ENCODE measurements at places on chromosomes 6 and 20. TPM values are rescaled to one million over a fixed set of nuclear protein-coding genes. Genes with fewer than 3 reads are reported as not detected.

DNA sequence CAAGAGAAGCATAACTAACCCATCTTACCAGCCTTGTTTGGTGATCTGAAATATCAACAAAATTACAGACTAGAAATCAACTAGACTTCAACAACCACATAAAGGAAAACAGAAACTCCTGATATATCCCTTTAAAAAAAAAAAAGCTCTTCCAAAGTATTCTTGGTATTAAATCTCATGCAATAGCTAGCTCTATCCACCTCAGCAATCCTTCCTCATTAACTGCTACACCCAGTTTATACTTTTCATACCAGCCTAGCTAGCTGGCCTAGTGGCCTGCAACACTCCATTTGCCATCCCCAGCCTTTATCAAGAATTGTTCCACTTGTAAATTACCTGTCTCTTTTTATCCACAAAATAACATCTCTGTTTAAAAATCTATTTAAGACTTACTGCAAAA, 69.0 kb downstream of the BACH2 start:
- DNase-seq, result no peak

DNA sequence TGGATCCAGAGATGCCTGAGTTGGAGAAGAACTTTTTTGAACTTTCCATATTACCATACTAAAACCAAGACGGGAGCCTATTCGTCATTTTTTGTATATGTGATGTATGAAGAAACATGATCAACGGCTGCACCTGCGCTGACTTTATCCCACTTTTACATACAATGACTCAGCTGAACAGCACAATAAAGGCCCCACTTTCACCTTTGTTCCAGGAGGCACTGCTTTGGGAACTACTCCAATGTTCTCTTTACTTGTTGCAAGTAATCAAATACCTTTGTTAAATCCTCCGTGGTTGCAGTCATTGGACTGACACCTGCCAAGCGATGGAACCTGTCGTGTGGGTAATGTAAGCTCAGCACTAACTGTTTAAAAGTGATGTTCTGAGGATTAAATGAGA, 17.3 kb upstream of the BTN3A2 start:
- DNase-seq, result no peak

DNA sequence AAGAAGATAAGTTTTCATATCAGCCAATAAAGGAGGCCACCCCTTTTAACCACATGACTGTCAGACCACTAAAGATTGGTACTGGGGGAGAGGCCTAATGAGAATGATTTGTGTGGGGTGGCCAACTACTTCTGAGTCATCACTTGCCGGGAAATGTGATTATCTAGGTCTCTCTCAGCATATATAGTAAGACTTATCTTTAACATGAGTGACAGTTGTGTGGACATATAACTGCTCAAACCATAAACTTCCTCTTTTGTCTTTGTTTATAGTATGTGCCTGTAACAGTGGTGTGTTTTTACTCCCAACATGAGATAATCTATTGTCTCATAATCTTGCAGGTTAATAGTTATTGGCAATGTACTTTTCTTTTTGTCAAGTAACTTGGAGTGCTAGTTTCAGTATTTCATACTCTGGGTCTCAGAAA, 312.4 kb downstream of the CDKAL1 start:
- no peak for DNase-seq

- DNase-seq, result no peak
Measured at GRCh38 chr6:89400050-89400449, 12.0 kb downstream of the RRAGD start.

The GABRR1 gene
- not detected for total RNA-seq

All from esophagus muscularis mucosa (tissue), 4 donors.